ENCODE measurements at places on chromosomes 11 and 22.

DNA sequence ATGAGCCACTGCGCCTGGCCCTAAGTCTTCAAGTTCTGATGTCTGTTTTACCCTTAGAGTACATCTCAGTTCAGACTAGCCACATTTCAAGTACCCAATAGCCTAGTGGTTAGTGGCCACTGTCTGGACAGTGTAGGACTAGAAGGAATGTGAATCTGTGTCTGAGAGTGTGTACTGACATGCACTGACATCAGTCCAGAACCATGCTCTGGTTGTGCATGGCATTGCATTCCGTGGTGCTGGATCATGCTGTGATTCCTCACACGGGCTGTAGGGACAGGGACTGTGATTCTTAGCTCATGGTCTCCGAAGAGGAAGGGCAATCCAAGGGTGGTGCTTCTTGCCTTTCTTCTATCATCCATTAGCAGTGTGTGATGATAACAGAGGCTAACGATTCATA is 41.1 kb downstream of the AMOTL1 start:
- DNase-seq, result no peak

DNA sequence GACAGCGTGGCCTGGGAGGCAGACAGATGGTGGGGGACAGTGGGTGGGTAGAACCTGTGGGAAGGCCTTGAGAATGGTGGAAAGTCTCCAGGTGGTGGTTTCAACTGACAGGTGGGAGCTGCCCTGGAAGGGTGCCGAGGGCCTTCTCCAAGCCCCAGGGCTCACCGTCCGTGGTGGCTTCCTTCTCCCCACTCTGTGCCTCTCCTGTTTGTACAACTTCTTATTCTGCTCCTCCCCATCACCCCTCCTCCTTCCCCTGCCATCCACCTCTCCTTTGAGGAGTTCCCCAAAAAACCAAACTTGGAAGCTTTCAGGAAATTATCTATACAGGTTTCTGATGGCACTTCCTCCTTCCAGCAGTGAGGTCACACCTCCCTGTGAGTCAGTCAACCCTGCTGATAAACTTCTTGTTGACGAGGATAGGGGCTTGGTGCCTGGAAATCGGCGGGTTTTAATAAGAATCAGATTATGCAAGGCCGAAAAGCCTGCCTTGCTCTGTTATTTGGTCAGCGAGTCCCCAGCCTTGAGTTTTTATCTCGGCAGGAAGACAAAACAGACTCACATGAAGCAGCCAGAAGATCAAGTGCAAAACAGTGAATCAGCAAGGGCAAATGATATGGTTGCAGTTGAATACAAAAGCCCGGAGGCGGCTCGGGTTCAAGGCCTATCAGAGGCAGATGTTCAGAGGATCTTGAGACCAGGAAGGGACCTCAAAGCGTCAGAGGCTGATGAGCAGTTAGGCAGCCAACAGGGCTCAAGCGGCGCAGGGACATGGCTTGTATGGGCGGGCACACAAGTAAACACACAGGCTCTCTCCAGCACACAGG is 9.5 kb upstream of the ST3GAL4 start:
- DNase-seq, result peak; percentile 75

- DNase-seq, result no peak
Measured at GRCh38 chr11:1226226-1226985, 3.5 kb downstream of the MUC5B start.

GRCh38 chr11:35986947-35987346 is 43.1 kb downstream of the LDLRAD3 start:
- no peak for DNase-seq

- DNase-seq, result no peak
Measured at GRCh38 chr11:57732661-57733060, 8.6 kb upstream of the SELENOH start.

- DNase-seq, result no peak
Measured at GRCh38 chr22:43851979-43852307, 10.4 kb downstream of the SULT4A1 start.

DNA sequence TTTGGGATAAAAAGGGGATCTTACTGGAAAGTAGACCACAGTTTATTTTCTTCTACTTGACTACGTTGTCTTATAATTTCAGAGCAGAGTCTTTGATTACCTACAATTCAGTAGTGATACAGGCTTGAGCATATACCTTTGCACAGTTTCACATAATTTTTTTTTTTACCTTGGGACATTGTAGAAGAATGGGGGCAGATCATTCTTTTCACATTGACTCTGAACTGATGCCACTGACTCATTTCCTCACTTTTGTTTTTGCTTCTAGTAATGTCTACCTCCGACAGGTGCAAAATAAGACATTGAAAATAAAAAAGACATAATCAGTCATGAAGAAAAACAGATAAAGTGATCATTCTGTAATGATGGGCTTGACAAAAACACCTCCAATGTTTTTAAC is 688.3 kb upstream of the CHORDC1 start:
- DNase-seq, result no peak

- DNase-seq, result no peak
Measured at GRCh38 chr22:42283278-42284201, 13.1 kb upstream of the TCF20 start.

GRCh38 chr11:17840101-17840548 is 105.5 kb downstream of the KCNC1 start:
- DNase-seq, result no peak

DNA sequence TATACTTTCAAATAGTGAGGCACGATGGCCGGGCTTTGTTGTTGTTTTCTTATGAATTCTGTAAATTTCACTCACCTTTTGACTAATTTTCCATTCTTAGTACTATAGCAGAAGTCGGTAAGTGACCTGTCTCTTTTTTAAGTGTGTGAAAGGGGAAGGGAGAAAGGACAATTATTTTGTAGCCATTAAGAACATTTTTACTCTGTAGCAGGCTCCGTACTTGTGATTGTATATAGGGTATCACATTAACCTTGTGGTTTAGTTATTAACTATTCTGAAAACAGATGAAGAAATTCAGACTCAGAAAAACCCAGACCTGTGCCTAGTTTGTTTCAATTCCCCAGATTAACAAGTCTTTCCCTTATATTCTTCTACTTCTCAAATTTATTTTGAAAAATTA is 78.7 kb downstream of the CASP12 start:
- no peak for DNase-seq

DNA sequence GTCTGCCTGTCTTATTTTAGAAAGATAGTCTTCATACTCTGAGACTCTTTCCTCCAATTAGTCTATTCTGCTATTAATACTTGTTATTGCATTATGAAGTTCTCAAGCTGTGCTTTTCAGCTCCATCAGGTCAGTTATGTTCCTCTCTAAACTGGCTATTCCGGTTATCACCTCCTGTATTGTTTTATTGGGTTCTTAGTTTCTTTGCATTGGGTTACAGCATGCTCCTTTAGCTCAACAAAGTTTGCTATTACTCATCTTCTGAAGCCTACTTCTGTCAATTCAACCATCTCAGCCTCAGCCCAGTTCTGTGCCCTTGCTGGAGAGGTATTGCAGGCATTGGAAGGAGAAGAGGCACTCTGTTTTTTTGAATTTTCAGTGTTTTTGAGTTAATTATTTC is 21.0 kb upstream of the OR5AK2 start:
- DNase-seq, result no peak

GRCh38 chr11:17653611-17654010 is 65.8 kb upstream of the MYOD1 start:
- DNase-seq, result no peak

DNA sequence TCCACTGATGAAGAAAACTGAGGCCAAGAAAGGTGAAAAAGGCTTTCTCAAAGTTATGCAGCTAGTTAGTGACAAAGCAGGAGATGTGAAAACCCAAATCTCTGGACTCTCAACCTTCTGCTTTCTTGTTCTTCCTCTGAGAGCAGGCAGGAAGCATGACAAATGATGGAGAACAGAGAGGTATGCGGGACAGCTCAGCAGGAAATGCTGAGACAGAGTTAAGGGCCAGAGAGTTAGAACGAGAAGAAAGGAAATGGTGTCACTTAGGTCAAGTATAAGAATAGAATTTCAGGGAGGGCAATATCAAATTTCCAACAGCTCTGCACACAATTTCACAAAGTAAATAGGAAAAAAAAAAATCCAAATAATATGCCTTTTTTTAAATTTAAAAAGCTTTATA is 67.6 kb upstream of the ARHGAP42 start:
- no peak for DNase-seq

- no peak for DNase-seq
Measured at GRCh38 chr11:96303980-96304379, 39.0 kb downstream of the MAML2 start.

DNA sequence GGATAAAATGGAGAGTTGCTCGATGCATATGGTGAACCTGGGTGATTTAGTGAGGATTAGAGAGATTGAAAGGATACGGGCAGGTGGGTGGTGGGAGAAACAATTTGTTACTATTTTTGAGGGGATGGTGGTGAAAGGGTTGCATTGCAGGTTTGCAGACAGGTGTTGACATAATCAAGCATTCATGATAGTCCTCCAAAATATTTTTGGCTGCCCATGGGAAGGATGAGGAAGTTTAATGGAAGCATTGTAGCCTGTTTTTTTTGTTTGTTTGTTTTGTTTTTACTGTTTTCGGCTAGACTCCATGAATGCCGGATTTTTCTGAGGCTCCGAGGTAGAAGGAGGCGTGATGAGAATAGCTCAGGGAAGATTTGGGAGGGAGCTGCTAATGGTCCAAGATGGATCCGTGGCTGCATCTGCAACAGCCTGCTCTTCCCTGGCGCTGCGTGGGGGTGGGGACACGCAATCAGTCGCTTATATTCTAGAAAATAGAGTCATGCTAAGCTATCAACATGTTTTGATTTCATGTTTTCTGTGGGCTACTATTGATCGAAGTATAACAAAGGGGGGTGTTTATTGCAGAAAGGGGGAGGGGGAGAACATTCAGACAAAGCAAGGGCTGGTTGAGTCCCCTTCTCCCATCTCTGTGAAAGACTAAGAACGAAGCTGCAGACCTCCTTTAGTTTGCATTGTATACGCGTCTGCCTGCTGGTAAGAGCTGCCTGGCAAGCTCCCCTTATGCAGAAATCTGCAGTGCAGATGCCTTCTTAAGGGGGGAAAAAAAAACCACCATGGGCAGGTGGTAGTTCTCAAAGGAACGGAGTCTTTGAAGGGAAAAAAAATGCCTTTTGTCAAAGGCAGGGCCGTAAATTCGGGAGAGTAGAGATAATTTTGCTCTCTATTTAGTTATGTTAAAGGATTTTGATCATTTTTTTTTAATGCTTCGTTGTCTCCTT is 1.0 kb downstream of the RTN3 start:
- DNase-seq, result peak; percentile 29

- DNase-seq, result no peak
Measured at GRCh38 chr11:26837154-26837553, 115.3 kb upstream of the SLC5A12 start.

GRCh38 chr11:107741044-107741823 is 29.4 kb upstream of the SLN start:
- peak; percentile 15 for DNase-seq

GRCh38 chr11:128095466-128095981 is 491.8 kb downstream of the ETS1 start:
- DNase-seq, result no peak

DNA sequence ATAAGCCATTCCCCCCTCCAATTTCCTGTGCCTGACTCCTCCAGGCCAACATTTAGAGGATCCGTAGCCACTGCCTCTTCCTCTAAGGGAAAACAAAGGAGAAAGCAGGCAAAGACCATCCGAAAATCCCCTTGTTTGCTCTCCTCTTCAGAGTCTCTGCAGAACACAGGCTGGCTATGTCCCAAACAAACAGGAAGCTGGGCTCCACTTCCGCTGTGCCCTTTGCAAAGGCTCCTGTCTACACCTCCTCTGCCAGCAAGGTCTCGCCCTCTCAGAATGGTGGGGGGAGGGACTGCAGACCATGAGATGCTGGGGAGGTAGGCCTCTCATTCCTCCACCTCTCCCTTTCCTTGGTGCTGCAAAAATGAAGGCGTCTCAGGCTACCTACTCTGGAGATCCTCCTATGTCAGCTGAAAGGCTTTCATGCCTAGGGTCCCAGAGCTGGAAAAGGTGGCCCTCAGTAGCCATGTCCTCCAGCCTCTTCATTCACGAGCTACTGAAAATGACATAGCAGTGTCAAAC is 596.2 kb downstream of the BUD13 start:
- DNase-seq, result no peak

GRCh38 chr11:1484695-1485503 is 1.7 kb downstream of the MOB2 start:
- no peak for DNase-seq

- DNase-seq, result no peak
Measured at GRCh38 chr11:114678125-114679036, at the start of gene NXPE2. Gene NXPE2, plus strand, starts transcription at chr11:114678527. Its CDS starts 49 bp downstream, at chr11:114678576.

DNA sequence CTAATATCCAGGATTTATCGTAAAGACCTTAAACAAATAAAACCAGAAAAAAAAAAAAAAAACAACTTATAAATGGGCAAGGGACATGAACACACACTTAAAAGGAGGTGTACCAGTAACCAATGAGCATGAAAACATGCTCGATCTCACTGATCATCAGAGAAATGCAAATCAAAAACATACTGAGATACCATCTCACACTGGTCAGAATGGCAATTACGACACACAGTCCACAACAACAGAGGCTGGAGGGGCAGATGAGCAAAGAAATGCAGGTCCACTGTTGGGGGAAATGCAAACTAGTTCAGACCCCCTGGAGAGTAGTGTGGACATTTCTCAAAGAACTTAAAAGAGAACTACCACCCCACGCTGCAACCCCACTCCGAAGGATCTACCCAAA is 13.2 kb downstream of the RGL4 start:
- DNase-seq, result no peak

- DNase-seq, result no peak
Measured at GRCh38 chr11:113519989-113520613, 44.9 kb upstream of the DRD2 start.

DNA sequence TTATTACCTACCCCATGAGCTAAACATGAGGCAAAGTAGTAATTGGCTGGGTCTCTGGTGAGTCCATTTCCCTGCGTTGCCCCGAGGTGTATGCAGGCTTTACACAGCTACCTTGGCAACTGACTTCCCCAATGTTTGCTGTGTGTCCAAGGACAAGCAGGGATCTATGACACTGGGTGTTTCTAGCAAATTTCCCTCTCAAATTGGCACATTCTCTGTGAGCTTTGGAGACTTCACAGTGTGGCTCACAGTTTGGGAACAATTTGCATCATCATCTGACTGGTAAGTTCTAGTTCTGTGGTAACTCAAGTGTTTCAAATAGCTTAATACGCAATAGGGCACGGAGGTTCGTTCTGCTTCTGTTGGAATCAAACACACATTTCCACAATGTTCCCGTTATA is 12.5 kb downstream of the NNMT start:
- peak; percentile 30 for DNase-seq

GRCh38 chr22:19152942-19153883 is 3.1 kb upstream of the GSC2 start:
- no peak for DNase-seq

- no peak for DNase-seq
Measured at GRCh38 chr11:117584056-117584830, 212.8 kb downstream of the DSCAML1 start.

GRCh38 chr22:48907591-48907990 is 920.1 kb downstream of the BRD1 start:
- no peak for DNase-seq

GRCh38 chr11:44620328-44620725 is 54.9 kb downstream of the CD82 start:
- DNase-seq, result peak; percentile 10

DNA sequence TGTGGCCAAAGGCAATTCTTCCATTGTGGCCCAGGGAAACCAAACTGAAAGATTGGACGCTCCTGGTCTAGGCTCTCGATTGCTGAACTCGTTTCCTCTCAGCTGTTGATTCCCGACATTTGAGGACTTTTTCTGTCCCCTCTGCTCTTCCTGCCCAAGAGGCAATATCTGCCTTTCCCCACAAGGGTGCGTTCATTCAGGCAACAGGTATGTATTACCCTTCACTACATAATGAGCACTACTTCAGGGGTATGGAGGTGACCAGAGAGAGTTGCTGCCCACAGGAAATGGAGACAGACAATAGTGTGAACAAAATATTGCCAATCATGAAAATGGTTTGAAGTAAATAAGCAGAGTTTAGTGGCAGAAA is 8.2 kb downstream of the PTH start:
- DNase-seq, result peak; percentile 40

Data from body of pancreas (tissue), 4 donors.